Activated CD4-positive, alpha-beta T cell treated with anti-CD3 and anti-CD28 coated beads, Interleukin-2, amount 50 U/mL, for 24 hours (primary cell): ENCODE measurements at places on chromosomes 12 and 14.

DNA sequence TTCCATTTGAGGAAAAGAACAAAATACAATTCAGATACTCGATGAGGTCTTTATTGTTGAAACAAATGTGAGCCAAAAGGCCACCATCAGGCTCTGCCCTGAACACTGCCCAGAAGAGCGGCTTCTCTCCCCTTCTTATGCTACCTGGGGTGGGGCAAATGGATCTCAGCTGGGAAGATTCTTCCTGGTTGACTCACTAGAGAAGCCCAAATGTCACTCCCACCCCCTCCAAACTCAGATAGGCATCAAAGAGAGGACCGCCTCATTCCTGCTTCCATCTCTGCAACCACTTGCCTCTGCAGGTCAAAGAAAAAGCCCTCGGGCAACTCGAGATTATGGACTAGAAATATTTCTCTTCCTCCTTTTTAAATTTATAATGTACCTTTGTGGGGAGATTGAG, 55.8 kb downstream of the TBX3 start:
- no peak for DNase-seq

- no peak for DNase-seq
Measured at GRCh38 chr14:105335735-105336476, 21.4 kb downstream of the PACS2 start.

- DNase-seq: no peak
Measured at GRCh38 chr14:64926398-64926995, 12.2 kb downstream of the CHURC1 start.

DNA sequence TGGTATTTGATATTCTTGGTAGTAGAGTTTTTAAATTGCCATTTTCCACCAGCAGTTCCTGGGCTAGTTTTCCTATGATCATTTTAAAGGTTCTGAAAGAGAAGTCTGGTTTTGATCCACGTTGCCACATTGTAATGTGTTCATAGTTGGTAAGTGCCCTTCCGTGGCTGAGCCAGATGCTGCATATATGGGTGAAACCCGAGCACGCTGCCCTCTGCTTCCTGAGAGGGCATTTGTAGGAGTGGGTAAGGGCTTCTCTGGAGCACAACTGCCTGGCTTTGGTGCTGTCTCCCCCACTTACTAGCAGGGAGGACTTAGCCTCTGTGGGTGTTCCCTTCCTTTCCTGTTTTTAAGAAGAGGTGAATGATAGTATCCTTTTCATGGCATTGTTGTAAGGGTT, 7.1 kb downstream of the SNRNP35 start:
- no peak for DNase-seq

DNA sequence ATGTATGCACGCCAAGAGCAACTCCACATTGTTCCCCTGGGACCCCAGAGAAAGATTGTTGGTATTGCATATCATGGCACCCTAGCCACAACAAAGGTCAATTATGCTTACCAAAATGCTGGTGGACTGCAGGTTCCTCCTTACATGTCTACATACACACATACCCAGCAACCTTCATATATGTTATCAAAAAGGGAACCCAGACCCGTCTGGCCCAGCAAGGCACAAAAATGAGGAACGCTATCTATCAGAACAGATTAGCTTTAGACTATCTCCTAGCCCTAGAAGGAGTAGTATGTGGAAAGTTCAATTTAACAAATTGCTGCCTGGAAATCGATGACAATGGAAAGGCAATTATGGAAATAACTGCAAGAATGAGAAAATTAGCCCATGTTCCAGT, 61.5 kb downstream of the DHRS2 start:
- DNase-seq: no peak

- DNase-seq: no peak
Measured at GRCh38 chr14:32996343-32996742, 57.7 kb downstream of the NPAS3 start.

DNA sequence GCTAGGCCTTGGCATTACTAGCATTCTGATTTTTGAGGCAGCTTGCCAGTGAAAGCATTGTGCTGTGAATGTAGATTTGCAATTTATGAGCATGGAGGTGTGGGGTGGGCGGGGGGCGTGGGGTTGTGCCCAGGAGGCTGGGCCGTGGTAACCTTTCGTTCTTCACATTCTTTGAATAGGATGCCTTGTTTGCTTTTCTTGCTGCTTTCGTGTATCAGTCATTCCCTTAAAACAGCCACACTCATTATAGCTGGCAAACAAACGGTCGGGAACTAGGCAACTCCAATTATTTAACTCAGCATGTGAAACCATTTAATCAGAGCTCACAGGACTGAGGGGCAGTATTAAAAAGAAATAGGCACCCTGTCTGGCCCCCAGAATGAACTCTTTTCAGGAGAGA, 115.9 kb upstream of the PELI2 start:
- no peak for DNase-seq

DNA sequence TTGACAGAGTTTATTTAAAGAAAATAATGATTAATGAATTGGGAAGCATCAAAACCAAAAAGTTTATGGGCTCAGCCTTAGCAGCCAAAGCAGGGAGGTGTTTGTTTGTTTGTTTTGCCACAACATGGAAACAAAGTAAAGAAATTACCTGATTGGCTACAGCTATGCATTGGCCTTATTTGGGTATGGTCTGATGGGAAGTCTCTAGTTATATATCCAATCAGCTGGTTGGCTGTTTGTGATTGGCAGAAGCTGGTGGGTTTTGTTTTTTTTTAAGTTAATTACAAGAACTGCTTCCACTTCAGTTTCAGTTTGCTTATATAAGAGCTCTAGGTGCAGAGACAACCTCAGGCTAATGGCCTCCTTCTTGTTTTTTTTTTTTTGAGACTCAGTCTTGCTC, 4.6 kb upstream of the LEMD3 start:
- DNase-seq: no peak

DNA sequence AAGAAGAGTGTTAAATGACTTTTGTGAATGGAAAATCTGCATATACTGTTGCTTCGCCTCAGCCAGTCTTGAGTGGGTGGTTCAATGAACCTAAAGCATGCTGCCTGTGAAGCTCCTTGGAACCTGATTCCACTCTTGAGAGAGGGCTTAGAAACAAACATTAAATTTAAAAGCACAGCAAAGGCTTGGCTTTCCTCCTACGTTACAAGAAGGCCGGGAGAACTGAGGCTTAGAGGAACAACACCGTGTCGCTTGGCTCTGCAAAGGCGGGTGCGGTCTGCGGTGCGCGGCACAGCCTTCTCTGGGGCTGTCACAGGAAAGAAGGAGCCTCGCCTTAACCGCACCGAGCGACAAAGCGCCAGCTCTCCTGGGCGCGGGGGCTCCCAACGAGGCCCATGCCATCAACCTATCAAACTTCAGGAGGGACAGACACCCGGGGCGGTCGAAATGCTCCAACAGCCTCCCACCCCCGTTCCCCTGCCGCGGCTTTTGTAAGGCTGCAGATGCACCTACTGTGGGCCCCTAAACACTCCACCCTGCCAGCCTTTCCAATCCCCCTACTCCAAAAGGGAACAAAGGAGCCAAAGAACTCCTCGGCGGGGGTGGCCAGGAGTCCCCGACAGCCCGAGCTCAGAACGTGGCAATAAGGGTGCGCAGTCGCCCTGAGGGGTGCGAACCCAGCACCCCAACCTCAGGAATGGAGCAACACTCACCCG, 729 bp downstream of the OSBPL8 start:
- DNase-seq: peak; percentile 65

GRCh38 chr14:88599761-88600439, 37.1 kb downstream of the ZC3H14 start:
- peak; percentile 16 for DNase-seq

DNA sequence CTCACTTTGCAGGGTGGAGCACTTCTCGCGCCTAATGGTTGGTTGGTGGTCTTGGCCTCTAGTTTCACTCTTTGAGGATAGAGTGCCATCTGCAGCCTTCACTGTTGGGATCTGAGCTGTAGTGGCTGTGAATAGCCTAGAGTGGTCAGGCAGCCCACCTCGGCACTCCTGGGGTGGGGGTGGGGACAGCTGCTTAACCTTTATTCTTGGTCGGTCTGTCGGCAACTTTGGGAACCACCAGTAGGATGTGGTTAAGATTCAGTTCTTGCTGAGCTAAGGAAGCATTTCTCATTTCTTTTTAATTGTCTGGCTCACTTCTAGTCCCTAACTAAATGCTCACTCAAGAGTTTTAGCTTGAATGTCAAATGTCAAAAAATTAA, 21.1 kb downstream of the TMBIM6 start:
- DNase-seq: no peak

GRCh38 chr12:30805959-30806358, 51.2 kb upstream of the CAPRIN2 start:
- no peak for DNase-seq

- DNase-seq: no peak
Measured at GRCh38 chr12:65603438-65604351, 220.6 kb upstream of the HMGA2 start.

DNA sequence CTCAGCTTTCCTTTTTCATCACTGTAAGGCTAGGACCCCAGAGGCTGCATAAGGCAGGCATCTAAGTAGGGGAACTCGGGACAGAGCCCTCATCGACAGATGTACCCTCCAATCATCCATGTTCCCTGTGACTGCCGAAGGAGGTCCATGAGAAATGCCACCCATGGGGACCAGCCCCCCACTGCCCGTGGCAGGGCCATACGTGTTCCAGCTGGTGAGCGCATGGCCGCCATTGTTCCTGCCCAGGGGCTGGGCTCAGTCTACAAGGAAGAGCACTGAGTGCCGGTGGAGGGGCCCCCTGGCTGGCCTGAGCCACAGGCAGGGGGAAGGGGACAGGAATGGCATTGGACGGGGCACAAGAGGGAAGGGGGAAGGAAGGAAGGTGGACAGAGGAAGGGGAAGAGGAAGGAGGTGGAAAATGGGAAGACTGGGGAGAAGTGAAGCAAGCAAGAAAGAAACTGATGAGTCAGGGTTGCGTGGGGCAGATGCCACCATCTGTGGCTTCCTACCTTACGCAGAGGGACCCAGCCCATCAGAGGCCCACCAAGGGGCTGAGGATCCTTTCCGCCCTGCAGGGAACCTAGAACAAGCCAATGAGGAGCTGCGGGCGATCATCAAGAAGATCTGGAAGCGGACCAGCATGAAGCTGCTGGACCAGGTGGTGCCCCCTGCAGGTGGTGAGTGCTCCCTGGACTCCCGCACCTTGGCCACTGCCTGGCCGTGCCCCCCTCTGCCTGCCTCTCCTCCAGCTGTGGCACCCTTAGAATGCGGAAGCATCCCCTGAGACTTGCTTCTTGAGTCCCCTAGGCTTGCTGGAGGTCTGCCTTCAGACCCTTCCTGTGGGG, 120.6 kb upstream of the FKBP4 start:
- DNase-seq: no peak

DNA sequence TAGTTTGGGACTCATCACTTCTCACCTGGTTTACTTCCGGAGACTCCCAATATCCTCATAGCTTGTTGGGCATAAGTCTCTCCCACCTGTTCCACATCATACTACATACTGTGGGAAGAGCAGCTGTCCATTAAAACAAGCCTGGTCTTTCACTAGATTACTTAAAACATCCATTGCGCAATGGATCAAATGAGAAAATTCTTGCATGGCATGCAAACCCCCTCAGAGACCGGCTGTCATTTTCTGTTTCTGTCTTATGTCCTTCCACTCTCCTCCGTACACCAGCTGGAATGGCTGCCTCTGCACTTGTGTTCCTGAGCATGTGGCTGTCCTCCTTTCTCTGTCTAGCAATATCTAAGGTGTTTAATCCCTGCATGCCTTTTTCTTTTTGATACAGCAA, 265.6 kb downstream of the TMEM117 start:
- DNase-seq: no peak

DNA sequence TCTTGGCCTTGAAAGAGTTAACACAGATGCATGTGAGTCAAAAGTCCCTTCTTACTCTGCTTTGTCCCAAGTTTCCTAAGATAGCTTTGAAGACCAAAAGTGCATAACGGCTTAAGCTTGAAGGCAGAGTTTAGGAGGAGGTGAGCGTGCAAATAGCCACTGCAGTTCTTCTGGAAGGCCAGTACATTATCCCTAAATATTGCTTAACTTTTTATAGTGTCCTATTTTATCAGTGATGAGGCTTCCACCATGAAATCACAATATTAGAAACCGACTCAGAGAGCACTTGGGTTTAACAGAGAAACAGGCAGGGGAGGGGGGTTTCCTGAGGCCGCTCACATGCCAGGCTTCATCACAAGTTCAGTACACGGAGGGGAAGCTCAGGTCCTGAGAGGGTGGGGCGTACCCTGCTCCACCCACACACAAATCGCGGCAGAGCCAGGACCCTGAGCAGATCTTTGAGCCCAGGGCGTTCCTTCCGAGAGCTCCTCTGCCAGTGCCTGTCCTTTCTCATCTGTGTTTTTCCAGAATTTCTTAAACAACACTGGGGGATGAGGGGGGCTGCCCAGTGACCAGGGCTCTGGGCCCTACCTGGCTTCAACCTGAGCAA, 26.8 kb upstream of the BDKRB2 start:
- no peak for DNase-seq

- no peak for DNase-seq
Measured at GRCh38 chr14:100910888-100911664, 7.6 kb upstream of the RTL1 start.

- no peak for DNase-seq
Measured at GRCh38 chr14:89445273-89445973, 28.4 kb upstream of the FOXN3 start.

DNA sequence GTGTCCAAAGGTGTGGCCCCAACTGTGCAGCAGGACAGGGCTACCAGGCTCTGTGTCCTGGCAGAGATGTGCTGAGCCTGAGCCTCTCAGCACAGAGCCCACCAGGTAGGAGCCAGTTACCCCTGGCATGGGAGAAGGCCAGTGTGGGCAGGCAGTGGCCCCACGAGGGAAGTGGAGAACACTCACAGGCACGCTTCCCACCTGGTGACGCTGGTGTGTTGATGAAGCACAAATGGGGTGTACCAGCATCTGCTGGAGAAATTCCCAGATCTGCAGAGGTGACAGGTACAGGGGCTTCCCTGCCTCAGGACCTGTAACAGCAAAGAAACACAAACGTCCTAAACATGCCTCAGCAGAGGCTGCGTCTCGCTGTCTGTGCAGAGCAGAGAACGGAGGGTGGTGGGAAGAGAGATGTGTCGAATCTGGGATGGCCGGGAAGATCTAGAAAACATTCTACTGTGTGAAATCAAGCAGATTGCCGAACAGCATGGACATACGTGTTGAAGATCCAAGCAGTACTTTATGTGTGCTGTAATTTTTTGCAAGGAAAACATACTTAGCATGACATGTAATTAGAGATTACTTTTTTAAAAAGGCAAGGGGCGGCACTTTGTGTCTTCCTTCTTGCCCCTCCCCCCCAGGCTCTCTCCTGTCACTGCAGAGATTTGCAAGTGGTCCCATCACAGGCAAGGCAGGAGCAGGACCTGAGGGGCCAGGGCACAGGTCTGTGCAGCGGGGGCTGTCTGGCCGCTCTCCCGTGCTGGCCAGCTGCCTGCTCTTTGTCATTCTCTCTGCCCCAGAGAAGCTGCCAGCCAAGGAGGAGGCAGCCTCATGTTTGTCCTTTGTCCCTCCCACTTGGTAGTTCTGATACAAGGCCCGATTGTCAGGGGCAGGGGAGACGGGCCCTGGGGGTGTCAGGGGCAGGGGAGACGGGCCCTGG, 17.3 kb downstream of the HIP1R start:
- no peak for DNase-seq

GRCh38 chr14:51084962-51085361, 9.9 kb downstream of the TRIM9 start:
- no peak for DNase-seq

GRCh38 chr14:31283578-31284252, 76.1 kb upstream of the HECTD1 start:
- DNase-seq: no peak

GRCh38 chr12:113271853-113272561, 50.7 kb downstream of the TPCN1 start:
- DNase-seq: no peak
